ENCODE measurements at places on chromosomes 4 and X. TPM values are rescaled to one million over a fixed set of nuclear protein-coding genes. Genes with fewer than 3 reads are reported as not detected.

Gene PDGFC
- total RNA-seq, result 19.1 TPM

Gene STAP1
- not detected for total RNA-seq

Gene BMPR1B
- total RNA-seq, result 26.8 TPM

Gene F8A2
- not detected for total RNA-seq

Gene NAA11
- total RNA-seq, result not detected

Gene STATH
- total RNA-seq, result not detected

DNA sequence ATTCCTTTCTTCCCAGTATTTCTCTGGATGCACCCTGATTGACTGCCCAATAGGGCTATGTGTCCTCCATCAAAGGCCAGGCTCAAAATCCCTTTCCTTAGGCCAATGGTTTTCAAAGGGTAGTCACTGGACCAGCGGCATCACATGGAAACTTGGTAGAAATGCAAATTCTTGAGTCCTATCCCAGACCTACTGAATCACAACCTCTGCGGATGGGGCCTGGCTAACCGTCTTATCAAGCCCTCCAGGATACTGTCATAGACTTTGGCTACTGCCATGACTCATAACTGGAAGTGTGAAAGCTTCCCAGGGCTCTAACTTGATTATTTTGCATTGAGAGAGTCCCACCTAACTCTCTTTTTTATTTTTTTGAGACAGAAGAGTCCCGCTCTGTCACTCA is 71.9 kb upstream of the TFDP3 start:
- no peak for DNase-seq

- no peak for DNase-seq
Observed at GRCh38 chrX:127207326-127207725, 387.8 kb downstream of the PRR32 start.

DNA sequence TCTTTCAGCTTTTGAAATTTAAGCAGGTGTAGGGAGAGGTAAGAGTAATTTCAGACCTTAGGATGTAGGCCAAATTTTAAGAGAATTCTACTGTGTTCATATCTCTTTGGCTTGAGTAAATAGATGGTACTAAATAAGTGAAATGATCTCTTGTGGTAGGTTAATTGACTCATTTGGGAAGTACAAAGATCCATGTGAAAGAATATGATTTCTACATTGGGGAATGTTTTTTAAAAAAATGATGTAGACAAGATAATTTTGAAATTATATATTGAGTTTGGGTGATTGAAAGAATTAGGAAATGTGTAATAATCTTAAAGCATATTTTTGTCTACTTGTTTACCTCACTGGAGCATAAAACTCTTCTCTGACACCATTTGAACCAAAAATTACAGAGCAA is 35.6 kb downstream of the RAPGEF2 start:
- DNase-seq, result no peak

DNA sequence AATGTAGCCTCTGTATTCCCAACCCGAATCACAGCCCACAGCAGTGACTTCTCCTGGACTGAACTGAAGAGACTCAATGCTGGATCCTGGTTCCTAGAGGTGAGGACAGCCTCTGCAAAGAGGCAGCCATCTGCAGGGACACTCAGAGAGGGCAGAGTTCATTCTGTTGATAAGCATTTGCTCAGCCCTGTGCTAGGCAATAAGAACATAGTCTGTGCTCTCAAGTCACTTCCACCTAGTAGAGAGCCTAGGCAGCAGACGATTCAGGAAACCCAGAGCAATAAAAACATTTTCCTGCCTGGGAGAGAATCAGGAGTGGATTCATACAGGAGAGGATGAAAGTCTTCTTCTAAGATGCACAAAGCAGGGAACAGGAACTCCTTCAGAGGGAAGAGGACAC is 4.3 kb downstream of the GDPD2 start:
- DNase-seq, result no peak

DNA sequence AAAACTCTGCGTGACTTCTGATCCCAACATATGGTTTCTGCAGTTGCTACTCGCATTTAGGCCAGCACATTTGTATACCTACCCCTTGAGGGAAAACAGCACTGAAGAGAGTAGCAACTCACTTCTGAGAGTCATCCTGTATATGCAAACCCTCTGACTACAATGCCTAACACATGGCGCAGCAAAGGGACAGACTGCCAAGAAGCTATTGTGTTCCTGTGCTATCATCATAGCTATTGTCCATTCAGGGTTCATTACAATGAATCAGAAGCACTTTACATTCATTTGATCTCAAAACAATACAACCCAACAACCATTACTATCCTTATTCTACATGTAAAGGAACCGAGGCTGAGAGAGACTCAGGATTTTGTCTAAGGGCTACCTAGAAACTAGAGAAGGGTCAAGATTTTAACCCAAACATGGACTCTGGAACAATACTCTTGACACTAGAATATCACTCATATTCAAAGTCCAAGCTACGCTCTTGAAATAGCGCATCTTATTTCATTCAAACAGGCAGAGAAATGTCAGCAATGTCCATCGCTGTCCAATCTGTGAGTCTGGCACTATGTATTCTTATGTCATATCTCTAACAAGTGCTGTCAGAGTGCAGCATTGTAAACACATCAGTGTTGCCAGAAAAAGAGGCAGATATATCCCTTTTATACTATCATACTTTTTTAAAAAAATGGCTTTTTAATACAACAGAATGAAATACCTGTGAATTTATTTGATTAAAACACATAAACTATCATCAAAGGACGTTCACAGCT is 173.6 kb downstream of the CORIN start:
- no peak for DNase-seq

DNA sequence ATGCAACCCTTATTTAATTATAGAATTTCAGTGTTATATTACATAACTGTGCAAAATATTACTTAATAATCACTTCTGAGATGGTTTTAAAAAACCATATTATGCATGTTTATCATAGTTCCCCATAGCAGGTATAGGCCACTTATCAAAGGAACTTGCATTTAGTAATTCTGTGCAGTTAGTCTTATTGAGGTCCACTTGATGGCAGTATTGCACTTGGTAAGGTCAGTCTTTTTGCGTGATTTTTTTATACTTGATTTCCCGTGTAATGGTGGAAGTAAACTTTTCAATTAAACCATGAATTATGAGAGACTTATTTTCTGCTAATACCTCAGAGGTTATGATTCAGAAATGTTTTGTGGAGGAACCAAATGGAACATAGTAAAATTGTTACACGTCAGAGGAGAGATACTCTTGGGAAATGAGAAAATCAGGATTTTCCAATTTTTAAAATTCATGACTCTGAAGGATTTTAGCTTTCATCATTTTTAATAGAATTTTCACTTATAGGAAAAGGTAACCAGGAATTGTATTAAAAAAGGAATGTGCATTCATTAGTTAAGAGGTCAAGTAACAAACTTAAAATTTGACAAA is 230.0 kb downstream of the CCSER1 start:
- no peak for DNase-seq

GRCh38 chr4:146191766-146192458 is 16.4 kb downstream of the LSM6 start:
- DNase-seq, result no peak

DNA sequence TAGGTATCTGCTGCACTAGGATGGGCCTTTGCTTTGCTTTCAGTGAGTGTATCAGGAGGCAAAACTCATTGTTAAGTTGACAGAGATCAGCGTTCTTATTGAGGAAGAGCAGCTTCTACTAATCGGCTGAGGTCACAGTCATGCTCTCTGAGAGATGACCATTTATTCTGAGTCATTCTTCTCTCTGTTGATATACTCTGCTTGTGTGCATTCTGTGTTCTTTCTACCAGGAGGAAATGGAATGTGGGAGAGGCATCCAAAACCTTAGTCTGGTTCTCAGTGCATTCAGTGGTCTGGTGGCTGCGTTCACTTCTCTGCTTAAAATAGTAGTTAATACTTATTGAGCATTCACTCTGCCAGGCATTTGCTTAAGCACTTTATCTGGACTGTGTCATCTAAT is 66.2 kb downstream of the RRAGB start:
- no peak for DNase-seq

GRCh38 chr4:72314869-72315268 is 254.2 kb downstream of the ADAMTS3 start:
- DNase-seq, result no peak
